ENCODE measurements at places on chromosomes 4 and X. TPM values are rescaled to one million over a fixed set of nuclear protein-coding genes. Genes with fewer than 3 reads are reported as not detected.

Gene F8A2
- not detected for total RNA-seq

Gene MAGEB2
- not detected for total RNA-seq

Gene HSFX4
- total RNA-seq: not detected

Gene NWD2
- not detected for total RNA-seq

Gene TXK
- total RNA-seq: 0.13 TPM

Gene BMX
- total RNA-seq: not detected

Gene N4BP2
- total RNA-seq: 4.2 TPM

Gene RIBC1
- total RNA-seq: 0.33 TPM

Gene SRPK3
- total RNA-seq: not detected
